Astrocyte (in vitro differentiated cells and primary cell): ENCODE measurements at places on chromosomes 11 and 22. TPM values are rescaled to one million over a fixed set of nuclear protein-coding genes. Genes with fewer than 3 reads are reported as not detected.

DNA sequence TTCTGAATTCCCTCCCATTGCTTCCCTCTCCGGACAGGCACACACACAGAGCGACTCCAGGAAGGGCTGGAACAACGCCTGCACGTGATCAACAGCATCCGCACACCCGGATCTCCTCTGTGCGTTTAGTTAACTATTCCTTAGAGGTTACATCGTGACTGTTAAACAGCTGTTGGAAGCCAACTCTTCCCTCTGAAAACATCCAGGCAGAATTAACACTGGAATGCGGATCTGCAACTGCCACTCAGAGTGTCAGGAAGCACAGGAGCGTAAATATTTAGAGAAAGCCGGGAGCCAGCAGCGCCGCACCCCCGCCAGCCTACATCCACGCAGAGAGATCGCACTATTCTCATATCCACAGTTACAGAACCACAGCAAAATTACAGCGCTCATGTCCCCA lies 46.2 kb downstream of the SHANK2 start:
- H3K27me3 ChIP-seq, result no peaks in the 10 kb centered on the region
- H3K4me3 ChIP-seq, result no peak overlapping the region
- no peaks in the 10 kb centered on the region for H3K36me3 ChIP-seq
- DNase-seq, result no peak

- H3K36me3 ChIP-seq, result no peaks in the 10 kb centered on the region
- H3K4me3 ChIP-seq, result no peak overlapping the region
- no peaks in the 10 kb centered on the region for H3K4me1 ChIP-seq
- H3K27ac ChIP-seq, result no peak overlapping the region
- DNase-seq, result no peak
- no peaks in the 10 kb centered on the region for H3K27me3 ChIP-seq
These were observed 15.4 kb upstream of the TUBA8 start for GRCh38 chr22:18095101-18095805.

DNA sequence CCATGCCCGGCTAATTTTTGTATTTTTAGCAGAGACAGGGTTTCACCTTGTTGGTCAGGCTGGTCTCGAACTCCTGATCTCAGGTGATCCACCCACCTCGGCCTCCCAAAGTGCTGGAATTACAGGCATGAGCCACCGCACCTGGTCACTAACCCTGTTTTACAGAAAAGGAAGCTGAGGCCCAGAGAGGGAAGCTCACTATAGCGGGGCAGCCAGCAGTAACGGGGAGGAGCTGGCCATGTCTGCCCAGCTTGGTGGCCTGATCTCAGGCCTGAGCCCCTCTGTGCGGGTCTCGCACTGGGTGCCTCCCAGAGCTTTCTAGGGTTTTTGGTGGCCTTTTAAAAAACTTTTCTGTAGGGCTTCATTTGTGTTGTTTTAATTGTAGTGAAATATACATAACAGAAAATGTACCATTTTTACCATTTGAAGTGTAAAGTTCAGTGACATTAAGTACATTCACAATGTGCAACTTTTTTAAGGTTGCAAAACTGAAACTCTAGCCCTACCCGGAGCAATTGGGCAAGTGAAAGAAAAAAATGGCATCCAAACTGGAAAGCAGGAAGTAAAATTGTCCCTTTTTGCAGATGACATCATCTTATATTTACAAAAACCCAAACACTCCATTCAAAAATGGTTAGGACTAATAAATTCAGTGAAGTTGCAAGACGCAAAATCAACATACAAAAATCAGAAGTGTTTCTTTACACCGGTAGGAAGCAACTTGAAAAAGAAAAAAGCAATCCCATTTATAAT lies 14.5 kb upstream of the CYTH4 start:
- no peak overlapping the region for H3K4me3 ChIP-seq
- no peak for DNase-seq
- no peak overlapping the region for H3K27ac ChIP-seq
- H3K4me1 ChIP-seq, result peaks cover 9% of the 10 kb centered on the region
- no peaks in the 10 kb centered on the region for H3K36me3 ChIP-seq
- no peaks in the 10 kb centered on the region for H3K27me3 ChIP-seq

GRCh38 chr11:15055620-15056356 lies 17.6 kb upstream of the CALCB start:
- H3K4me3 ChIP-seq, result no peak overlapping the region
- H3K4me1 ChIP-seq, result no peaks in the 10 kb centered on the region
- H3K36me3 ChIP-seq, result no peaks in the 10 kb centered on the region
- no peak for DNase-seq
- no peak overlapping the region for H3K27ac ChIP-seq

- peaks cover 7% of the 10 kb centered on the region for H3K27me3 ChIP-seq
- no peak overlapping the region for H3K27ac ChIP-seq
- H3K4me1 ChIP-seq, result peaks cover 17% of the 10 kb centered on the region
- H3K4me3 ChIP-seq, result peak overlapping the region; percentile 94
- H3K36me3 ChIP-seq, result no peaks in the 10 kb centered on the region
- DNase-seq, result peak; percentile 29
These were observed 1.7 kb downstream of the ZBED4 start for GRCh38 chr22:49855251-49855911.

- no peak for DNase-seq
- no peaks in the 10 kb centered on the region for H3K4me1 ChIP-seq
- H3K27ac ChIP-seq, result no peak overlapping the region
- H3K4me3 ChIP-seq, result no peak overlapping the region
- H3K36me3 ChIP-seq, result no peaks in the 10 kb centered on the region
- no peaks in the 10 kb centered on the region for H3K27me3 ChIP-seq
These were observed 38.8 kb downstream of the OR9I1 start for GRCh38 chr11:58086528-58086927.

GRCh38 chr22:40904101-40904500 lies 42.2 kb upstream of the DNAJB7 start:
- H3K27me3 ChIP-seq, result no peaks in the 10 kb centered on the region
- peaks cover 5% of the 10 kb centered on the region for H3K36me3 ChIP-seq
- DNase-seq, result no peak
- no peak overlapping the region for H3K27ac ChIP-seq
- H3K4me3 ChIP-seq, result no peak overlapping the region
- H3K4me1 ChIP-seq, result no peaks in the 10 kb centered on the region

GRCh38 chr11:128709402-128709801 lies 15.5 kb downstream of the FLI1 start:
- no peaks in the 10 kb centered on the region for H3K27me3 ChIP-seq
- peaks cover 60% of the 10 kb centered on the region for H3K4me1 ChIP-seq

- no peaks in the 10 kb centered on the region for H3K27me3 ChIP-seq
- peaks cover 33% of the 10 kb centered on the region for H3K4me1 ChIP-seq
- H3K4me3 ChIP-seq, result no peak overlapping the region
- peaks cover 3% of the 10 kb centered on the region for H3K36me3 ChIP-seq
- H3K27ac ChIP-seq, result peak overlapping the region; percentile 84
- peak; percentile 59 for DNase-seq
These were observed 87.7 kb upstream of the HORMAD2 start for GRCh38 chr22:29992341-29993275.

The APOA4 gene
- not detected in 2 replicates for total RNA-seq

The P2RY2 gene
- total RNA-seq, result 0.12 and 0.30 TPM in 2 replicates

The SLC25A45 gene
- total RNA-seq, result 1.9 and 2.6 TPM in 2 replicates

The TRMT2A gene
- 32.9 and 35.1 TPM in 2 replicates for total RNA-seq

The C11orf16 gene
- not detected in 2 replicates for total RNA-seq
